ENCODE measurements at places on chromosomes 12 and 14.

DNA sequence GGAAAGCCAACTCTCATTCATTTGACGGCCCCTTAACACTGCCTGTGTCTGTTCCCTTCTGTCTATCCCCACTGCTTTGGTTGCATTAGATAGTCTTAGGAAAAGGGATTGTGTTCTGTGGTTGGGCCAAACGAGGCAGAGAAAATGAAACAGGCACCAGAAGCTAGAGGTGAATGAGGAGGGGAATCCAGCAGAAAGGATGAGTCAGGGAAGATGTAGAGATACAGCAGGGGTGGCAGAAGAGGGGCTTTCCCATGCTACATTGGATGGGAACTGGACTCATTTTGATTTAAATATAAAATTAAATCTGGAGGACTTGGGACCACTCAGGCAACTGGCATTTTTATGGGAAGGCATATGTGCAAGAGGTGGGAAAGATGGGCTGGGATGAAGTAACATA, 43.3 kb downstream of the OTOGL start:
- DNase-seq, result no peak

DNA sequence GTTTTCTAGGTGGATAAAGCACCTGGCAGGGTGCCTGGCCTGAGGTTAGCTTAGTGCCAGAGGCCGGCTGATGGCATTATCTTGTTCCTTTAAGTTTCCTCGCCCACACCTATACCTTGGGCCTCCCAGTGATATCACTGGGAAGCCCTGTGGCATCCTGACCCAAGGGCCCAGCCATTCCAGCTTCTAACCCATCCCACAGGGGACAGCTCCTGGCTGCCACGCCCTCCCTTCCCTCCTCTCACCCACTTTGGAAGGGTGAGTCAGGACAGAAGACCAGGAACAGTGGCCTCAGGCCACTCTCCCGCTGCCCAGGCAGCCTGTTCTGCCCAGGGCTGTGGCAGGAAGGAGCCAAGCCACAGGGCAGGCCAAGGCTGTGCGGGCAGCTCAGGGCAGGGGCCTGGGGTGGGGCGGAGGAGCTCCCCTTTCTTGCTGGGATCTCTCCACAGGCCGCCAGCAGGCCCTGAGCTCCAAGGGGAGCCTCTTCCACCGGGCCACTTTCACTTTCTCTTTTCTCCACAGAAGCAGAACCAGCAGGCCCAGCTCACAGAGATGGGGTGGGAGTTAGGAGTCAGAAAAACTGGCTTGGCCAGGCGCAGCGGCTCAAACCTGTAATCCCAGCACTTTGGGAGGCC, 75.1 kb downstream of the IRF2BPL start:
- peak; percentile 66 for DNase-seq

DNA sequence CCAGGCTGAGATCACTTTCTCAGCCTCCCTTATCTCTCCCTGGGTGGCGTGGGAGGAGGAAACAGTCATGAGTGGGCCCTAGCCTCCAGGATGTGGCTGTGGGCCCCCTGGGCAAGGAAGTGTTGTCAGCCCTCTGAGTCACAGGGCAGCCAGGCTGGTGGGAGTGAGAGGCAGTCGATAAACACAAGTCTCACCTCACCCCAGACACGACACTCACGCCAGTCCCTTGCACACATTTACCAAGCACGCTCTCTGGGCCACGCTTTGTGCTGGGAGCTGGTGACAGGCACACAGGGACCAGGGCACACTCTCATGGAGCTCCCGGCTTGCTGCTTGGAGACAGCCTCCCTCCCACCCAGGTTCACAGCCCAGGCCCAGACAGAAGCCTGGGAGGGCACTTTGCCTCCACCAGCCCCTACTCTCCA, 1.9 kb upstream of the KRT79 start:
- no peak for DNase-seq

GRCh38 chr12:104673696-104674482, 217.1 kb downstream of the CHST11 start:
- DNase-seq, result no peak

DNA sequence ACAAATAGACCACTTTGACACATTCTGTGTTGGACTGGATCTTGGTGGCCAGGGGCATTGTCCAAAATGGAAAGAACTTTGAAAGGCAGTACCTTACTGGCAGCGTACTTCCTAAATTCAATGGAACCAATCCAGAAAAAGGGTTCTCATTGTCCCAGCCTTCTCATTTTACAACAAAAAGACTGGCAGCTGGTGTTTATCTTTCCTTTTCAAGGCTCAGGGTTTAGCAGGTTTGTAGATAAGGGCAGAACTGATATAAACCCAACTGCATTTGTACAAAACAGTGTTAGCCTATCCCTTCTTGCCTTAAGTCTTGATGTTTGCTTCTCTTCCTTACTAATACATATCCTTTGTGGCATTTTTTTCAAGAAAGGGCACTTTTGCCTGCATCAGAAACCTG, 7.7 kb downstream of the THAP2 start:
- DNase-seq, result no peak

DNA sequence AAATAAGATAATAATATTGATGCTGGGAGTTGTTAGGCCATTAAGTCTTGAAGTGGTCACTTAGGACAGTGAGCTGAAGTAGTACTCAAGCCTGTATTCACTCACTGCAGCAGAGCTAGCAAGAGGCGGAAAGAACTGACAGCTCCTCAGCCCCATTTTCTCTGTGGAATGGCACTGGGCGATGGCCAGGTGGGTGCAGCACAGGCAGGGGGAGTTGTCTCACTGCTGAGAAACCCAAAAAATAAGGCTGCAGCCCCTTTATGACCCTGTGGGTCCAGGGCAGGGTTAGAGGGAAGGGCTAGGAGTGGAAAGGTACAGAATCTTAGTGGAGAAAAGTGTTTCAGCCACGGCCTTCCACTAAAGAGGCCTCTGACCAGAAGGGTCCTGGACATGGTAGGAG, 35.5 kb downstream of the PDZRN4 start:
- no peak for DNase-seq

DNA sequence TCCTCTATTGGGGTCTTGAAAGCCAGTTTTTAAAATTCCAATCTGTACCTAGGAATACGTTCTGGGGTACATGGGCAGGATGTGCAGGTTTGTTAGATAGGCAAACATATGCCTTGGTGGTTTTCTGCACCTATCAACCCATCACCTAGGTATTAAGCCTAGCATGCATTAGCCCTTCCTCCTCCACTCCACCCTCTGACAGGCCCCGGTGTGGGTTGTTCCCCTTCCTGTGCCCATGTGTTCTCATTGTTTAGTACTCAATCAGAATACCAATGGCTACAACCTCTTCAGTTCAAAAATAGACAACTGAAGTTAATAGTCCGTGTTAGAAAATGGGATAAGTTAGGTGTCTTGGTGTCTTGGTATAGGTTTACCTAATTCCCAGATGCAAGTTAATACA, 3.4 kb downstream of the NTS start:
- DNase-seq, result no peak

- DNase-seq, result no peak
Observed at GRCh38 chr12:9037431-9037830, 48.1 kb downstream of the KLRG1 start.

DNA sequence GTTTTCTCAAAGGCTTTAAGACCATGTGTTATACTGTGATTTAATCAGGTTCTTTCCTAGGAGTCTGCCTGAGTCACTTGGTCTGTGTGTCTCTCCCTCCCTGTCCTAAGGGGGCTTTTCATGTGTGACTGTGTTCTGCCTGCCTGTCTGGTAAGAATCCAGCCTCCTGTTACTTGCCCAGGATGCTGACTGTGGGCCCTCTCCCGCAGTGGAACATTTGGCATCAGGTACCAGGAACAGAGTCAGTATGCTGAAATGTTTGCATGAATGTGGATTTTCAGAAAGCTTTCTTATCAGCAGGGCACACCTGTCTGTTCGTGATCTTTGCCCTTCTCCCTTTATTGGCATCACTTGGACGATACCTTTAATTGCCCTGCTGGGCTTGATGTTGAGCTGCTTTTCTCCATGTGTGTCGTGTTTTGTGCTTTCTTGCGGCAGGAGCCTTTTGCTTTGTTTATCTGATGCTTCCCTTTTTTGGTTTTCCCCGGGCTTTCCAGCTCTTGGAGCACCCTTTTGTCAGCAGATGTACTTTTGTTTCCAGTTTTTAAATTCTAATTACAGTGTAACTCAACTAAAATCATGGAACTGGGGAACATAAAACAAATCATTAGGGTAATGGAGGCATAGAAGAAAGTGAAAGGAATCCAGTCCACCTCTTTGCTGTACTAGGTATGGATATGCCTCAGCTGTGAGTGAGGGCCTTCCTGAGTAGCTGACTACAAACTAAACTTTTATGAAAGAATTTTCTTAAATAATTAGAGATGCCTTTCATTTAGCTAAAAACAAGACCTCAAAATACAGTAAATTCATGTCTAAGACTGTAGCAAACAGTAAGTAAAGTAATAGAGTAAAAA, 72.5 kb downstream of the TRAF3 start:
- peak; percentile 3 for DNase-seq

DNA sequence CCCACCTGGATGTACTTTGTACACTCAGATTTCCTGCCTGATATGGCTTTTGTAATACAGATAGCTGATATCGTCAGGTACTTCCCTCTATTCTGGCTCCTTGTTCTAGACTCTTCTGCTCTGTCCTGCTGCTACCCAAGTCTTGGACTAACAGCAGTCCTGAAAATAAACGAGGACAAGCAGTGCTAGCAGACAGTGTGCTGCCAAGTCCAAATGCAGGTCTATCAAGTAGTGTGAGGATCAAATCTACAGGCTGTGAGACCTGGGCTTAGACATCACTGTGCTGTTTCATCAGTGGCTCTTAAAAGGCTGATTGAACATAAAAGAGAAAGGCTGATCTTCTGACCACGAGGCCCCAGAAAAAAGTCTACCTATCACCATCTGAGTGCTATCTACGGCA, 418.1 kb downstream of the APAF1 start:
- DNase-seq, result no peak

- peak; percentile 62 for DNase-seq
Observed at GRCh38 chr14:30270200-30271161, 288.5 kb upstream of the G2E3 start.

GRCh38 chr14:67583711-67584644, 16.1 kb downstream of the PIGH start:
- DNase-seq, result peak; percentile 21

GRCh38 chr14:105945896-105946295, 419.5 kb downstream of the TMEM121 start:
- DNase-seq, result no peak

DNA sequence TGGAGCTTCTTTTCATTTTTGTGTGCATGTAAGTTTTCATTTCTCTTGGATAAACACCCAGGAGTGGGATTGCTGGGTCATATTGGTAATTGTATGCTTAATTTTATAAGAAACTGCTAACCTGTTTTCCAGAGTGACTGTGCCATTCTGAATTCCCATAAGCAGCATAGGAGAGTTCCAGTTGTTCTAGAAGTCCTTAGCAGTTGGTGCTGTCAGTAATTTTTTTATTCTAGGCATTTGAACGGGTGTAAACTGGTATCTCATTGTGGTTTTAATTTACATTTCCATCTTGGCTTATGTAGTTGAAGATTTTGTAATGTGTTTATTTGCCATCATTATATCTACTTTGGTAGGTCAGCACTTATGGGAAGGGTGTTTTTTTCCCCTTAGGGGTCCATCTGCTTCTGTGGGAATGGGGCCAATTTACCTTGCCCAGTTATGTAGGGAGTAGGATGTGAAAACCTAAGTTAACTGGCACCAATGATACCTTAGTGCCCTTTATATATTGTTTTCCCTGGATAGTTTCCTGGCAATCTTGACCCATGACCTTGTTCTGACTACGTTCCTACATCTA, 202.9 kb downstream of the AKAP6 start:
- DNase-seq, result no peak

GRCh38 chr14:101031721-101032120, 128.2 kb upstream of the RTL1 start:
- DNase-seq, result no peak

DNA sequence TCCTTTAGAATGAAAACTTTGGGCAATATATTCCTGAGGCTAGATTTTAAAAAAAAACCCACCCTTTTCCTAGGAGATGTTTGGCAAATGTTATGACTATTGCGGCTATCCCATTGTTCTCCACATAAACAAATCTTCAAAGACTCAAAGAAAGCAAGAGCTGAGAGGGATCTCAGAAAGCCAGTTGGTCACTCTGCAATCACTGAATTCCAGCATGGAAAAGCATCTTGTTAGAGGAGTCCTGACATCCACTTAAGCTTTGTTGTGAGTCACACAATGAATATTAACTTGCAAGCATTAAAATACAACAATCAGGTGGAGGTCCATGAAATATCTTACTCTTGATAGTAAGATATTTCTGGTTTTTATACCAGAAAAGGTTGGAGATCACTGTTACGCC, 11.0 kb upstream of the PTPRB start:
- DNase-seq, result no peak

Measured in GM04504 (cell line).